ENCODE measurements at places on chromosomes 12 and 14. TPM values are rescaled to one million over a fixed set of nuclear protein-coding genes. Genes with fewer than 3 reads are reported as not detected.

CORO1C gene
- total RNA-seq, result 195 TPM

DCP1B gene
- 8.2 TPM for total RNA-seq

DNA sequence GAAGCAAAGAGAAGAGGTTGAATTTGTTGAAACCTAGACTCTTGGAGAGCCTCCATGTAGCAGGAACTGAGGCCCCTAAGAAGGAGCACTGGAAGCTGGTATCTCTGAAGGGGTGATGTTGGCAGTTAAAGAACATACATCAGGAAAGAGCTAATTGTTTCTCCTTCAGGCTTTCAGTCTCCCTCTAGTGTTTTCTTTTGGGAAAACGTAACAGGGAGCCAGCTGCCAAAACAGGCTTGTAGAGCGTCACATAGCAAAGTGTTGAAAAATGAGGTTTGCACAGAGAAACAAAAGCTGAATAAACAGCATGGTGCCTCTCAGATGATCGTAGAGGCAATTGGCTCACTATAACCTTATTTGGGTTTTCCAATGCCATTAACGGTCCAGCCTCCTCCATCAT lies 46.9 kb upstream of the CAND1 start:
- no peaks in the 10 kb centered on the region for H3K36me3 ChIP-seq
- no peak overlapping the region for H3K27ac ChIP-seq
- DNase-seq, result peak; percentile 32
- no peaks in the 10 kb centered on the region for H3K27me3 ChIP-seq
- no peaks in the 10 kb centered on the region for H3K4me1 ChIP-seq

DNA sequence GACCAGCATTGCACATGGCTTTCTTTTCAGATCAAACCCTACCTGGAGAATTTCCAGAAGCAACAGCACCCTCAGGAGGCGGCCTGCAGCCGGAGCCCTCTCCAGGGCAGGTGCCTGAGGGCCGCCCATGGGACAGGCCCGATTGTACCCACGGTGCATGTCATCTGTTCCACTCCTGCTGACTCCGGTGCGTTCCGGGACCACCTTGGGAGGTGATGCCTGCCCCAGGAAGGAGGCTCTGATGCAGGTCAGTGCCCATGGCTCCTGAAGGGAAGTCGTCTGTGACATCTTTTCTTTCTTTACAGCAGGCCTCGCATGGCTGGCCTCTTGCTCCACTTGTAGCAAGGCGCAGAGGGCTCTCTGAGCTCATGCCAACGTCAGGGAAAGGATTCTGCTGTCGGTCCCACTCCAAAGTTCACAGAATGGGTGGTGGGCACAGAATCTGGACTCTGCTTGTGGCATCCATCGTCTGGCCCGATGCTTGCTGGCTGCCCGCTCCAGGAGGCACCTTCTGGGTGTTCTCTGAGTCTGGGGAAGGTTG lies 160.7 kb upstream of the RTL1 start:
- H3K36me3 ChIP-seq, result no peaks in the 10 kb centered on the region
- no peak overlapping the region for H3K4me3 ChIP-seq

DNA sequence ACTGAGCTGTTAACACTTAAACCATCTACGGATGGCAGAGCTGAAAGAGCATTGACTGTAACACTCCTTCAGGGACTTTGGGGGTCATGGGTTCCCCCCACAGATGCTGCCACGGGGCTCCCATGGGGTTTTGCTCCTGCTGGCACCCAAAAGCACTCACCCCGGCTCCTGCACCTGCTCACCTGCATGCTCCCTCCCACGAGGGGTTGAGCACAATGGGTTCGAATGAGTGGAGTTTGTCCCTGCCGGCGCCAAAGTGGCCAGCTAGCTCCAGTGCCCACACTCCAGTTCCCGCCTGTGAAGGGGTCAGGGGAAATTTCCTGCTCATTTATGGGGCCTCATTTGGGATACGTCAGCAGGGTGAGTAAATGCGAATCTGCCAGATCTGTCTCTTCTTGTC lies 40.7 kb downstream of the TNFAIP2 start:
- H3K36me3 ChIP-seq, result no peaks in the 10 kb centered on the region
- H3K4me3 ChIP-seq, result no peak overlapping the region
- H3K4me1 ChIP-seq, result peaks cover 8% of the 10 kb centered on the region
- H3K27me3 ChIP-seq, result no peaks in the 10 kb centered on the region

GRCh38 chr14:104874110-104874531 lies 9.1 kb downstream of the CEP170B start:
- H3K4me1 ChIP-seq, result no peaks in the 10 kb centered on the region
- DNase-seq, result no peak
- H3K4me3 ChIP-seq, result no peak overlapping the region
- H3K36me3 ChIP-seq, result no peaks in the 10 kb centered on the region
- no peaks in the 10 kb centered on the region for H3K27me3 ChIP-seq

DNA sequence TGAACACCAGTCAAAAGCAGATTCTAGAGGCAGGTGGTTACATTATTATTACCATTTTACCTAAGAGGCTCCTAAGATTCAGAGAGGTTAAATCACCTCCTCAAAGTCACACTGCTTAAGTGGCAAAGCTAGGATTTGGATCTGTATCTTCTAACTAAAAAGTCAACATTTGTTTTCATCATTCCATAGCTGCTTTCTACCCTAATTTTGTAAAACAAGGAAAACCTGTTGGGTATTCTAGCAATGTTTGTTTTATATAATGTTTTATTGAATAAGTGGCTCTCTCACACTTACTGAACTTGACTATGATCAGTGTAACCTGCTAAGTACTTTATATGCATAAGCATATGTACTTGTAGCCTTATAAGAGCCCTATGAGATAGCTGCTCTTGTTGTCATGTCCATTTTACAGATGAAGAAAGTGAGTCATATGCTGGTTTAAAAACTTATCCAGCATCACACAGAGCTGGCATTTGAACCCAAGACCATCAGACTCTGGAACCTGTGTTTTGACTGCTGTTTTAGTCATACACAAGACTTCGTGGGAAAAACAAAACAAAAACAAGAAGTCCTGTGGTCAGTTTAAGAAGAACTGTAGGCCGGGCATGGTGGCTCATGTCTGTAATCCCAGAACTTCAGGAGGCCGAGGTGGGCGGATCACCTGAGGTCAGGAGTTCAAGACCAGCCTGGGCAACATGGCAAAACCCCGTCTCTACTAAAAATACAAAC lies 31.7 kb upstream of the EVL start:
- no peaks in the 10 kb centered on the region for H3K36me3 ChIP-seq
- no peak overlapping the region for H3K4me3 ChIP-seq
- no peaks in the 10 kb centered on the region for H3K27me3 ChIP-seq
- H3K4me1 ChIP-seq, result peaks cover 18% of the 10 kb centered on the region
- H3K27ac ChIP-seq, result no peak overlapping the region
